Posterior vena cava (tissue), 2 donors: ENCODE measurements at places on chromosomes 5 and 9. TPM values are rescaled to one million over a fixed set of nuclear protein-coding genes. Genes with fewer than 3 reads are reported as not detected.

- DNase-seq: no peak
Measured at GRCh38 chr9:114906922-114907571, 23.3 kb downstream of the TNFSF8 start.

GRCh38 chr9:137552022-137552768, 516 bp downstream of the MRPL41 start:
- no peak for DNase-seq

- DNase-seq: no peak
Measured at GRCh38 chr9:107284636-107285035, 1.6 kb downstream of the RAD23B start.

DNA sequence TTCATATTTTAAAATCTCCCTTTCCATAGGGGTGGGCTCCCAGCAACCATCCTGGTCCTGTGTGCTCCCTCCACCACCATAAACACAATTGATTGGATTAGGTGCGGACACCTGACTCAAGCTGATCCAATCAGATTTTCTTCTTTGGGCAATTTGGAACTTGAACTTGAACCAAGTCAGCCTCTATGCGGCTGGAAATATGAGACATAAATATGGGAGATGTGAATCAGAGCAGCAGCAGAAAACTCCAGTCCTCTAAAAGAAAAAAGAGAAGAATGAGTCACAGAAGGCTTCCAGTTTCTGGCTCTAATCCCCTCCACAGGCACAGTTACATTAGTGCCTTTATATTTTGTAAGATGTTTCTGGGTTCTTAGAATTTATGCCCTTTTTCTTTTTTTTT, 306.6 kb downstream of the MLLT3 start:
- no peak for DNase-seq

GRCh38 chr5:175557778-175558177, 79.4 kb downstream of the SFXN1 start:
- no peak for DNase-seq

GRCh38 chr5:126373375-126374108, 49.7 kb upstream of the GRAMD2B start:
- no peak for DNase-seq

DNA sequence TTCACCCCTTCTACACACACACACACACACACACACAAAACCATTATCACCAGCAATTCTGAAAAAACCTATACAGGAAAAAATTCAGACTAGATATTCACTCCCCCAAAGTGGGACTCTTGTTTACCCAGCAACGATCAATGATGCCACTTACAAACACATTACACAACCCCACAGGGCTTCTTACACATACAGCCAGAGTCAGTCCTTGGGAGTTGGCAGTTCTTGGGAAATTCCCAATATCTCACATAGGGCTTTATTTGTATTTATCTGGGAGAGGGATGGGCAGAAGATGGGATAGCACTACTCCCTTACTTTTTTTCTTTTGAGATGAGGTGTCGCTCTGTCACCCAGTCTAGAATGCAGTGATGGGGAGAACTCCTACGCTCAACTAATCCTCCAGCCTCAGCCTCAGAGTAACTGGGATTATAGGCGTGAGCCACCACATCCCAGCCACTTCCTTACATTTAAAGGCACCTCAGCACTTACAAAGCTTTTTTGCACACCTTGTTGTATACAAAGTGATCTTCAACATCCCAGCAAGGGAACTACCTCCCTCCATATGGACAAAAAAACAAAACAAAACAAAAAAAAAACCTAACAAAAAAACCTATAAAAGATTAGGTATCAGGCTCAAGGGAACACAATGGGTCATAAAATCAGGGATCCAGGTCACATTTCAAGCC, 168.4 kb downstream of the TSSK1B start:
- DNase-seq: no peak

DNA sequence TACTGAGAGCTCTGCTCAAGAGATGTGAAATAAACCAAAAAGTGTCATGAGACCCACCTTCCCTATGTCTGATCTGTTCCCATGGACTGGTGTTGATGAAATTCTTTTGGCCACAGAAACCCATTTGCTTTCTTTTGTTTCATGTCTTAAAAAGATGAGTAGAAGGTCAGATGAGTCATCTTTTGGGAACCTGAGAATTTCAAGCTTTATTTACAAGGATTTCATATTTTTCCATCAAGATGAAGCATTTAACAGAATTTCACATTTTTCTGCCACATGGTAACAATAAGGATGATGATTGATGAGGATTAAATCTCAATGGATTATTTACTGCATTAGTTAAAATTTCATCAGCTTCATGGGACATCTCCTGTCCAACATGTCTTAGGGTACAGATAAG, 337.8 kb downstream of the DEPDC1B start:
- no peak for DNase-seq

GRCh38 chr5:127445328-127445727, 72.1 kb upstream of the PRRC1 start:
- DNase-seq: no peak

DNA sequence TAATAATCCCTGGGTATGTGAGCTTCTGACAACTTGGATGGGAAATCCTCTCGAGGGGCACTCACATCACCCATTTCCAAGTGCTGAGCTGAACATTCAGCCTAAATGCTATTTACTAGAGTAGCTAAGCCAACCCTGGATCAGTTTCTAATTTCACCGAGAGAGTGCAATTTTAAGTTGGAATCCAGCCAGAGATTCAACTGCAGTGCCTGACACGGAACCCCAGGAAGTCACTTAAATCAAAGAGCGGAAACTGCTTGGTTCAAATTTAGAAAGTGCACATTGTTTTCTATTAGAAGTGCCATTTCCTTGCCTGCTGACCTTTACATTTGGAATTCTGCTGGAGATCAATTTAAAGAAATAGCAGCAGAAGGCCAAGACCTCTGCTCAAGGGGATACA, 8.8 kb downstream of the SPRY4 start:
- no peak for DNase-seq

DNA sequence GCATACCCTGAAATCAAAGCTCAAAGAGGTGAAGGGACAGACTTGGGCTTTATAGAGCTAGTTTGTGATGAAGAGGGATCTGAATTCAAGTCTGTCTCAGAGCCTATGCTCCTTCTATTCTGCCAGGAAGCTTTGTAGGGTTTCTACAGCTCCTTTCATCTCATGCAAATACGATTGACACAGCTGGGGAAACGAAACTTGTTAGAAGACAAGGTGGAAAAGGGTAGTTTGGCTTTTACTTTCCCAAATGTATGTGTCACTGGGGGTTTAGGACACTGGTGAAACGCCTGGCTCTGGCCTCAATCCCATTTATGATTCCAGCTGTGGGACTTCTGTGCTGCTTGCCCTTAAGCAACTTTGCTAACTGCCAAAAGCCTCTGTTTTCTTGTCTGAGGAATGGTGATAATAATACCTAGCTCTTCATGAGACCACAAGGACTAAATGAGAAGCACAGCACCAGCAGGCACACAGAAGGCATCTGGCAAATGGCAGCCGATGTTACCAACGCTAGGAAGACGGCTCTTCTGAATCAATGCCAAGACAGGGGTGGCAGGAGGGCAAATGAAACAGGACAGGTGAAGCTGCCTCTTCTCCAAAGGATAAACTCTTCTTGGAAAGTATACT, 70.3 kb upstream of the EQTN start:
- no peak for DNase-seq

The TERT gene
- not detected for total RNA-seq

The N4BP3 gene
- 1.8 TPM for total RNA-seq
